ENCODE measurements at places on chromosomes 6 and 20.

DNA sequence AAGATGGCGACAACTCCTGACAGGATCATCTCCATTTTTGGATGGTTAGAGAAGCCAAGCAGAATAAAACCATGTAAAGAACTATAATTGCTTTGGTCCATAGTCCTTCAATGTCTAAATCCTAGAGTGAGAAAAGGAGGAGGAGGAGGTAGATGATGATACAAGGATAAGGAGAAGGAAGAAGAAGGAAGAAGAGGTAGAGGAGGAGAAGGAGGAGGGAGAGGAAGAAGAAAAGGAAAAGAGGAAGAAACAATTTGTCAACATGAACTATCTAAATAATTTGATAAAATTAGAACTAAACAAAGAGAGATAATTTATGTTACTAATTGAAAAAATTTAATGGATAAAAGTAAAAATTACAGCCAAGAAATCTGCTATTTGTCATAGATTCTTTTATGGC, at the start of gene OR2W1:
Gene OR2W1, minus strand, starts transcription at position 101 of the 400 bp plus-strand sequence. Its CDS starts 0 bp downstream, at position 101.
- DNase-seq = no peak

GRCh38 chr6:127277878-127278843, 11.5 kb downstream of the RNF146 start:
- DNase-seq = no peak

DNA sequence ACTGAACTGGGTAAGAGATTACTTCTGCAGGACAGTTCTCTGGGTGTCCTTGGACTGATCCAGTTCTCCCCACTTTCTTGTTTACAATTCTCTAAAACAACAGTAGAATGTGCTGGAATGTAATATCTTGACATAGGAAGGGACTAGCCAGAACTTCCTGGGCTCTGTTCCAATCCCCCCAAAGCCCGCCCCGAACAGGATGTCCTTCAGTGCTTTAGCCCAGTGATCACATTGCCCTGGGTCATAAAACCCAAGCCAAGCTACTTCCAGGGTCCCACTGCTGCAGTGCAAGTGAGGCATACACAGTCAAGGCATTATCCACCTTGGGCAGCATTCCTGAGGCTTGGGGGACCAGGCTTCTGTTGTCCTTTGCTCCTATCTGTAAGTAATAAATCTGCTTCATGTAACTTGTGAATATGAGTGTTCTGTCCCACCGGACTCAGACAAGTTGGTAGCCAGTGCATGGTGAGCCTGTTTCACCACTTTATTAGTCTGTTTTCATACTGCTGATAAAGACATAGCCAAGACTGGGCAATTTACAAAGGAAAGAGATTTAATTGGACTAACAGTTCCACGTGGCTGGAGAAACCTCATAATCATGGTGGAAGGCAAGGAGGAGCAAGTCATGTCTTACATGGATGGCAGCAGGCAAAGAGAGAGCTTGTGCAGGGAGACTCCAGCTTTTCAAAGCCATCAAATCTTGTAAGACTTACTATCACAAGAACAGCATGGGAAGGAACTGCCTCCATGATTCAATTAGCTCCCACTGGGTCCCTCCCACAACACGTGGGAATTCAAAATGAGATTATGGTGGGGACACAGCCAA, 23.5 kb downstream of the FITM2 start:
- no peak for DNase-seq

DNA sequence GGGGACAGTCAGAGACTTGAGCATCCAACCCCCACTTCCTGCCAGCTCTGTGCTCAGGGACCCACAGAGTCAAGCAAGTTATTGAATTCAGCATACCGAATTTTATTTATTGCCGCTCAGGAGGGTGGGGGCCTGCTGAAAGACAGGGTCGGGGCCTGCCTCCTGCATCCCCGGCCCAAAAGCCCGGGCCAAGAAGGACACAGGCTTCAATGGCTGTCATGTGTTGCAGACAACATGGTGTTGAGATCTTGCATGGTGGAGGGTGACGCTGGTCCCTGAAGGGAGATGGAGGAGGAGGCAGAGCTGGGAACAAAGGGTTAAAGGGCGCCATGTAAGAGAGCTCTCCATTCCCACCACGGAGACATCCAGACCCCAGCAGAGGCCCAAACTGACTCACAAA, 698 bp downstream of the SFTA2 start:
- DNase-seq = no peak

GRCh38 chr20:24763386-24764026, 185.6 kb upstream of the CST7 start:
- DNase-seq = no peak

DNA sequence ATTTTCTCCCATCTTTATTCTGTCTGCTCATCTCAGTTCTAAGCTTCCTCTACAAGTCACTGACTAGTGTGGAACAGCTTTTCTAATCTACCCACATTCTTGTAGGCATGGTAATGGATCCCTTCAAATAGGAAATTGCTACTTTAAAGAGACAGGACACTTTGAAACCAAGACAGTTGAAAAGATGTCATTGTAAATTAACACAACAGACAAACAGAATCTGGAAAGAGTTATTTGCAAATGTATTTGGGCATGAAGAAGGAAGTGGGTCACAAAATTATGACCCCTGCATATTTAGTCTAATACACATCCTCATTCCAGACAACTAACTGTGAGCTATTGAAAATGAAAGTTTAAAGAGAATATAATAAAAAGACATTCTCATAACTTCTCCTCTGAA, 298.2 kb upstream of the MARCKS start:
- no peak for DNase-seq

GRCh38 chr6:138307816-138308730, 69.6 kb upstream of the SMIM28 start:
- DNase-seq = no peak

DNA sequence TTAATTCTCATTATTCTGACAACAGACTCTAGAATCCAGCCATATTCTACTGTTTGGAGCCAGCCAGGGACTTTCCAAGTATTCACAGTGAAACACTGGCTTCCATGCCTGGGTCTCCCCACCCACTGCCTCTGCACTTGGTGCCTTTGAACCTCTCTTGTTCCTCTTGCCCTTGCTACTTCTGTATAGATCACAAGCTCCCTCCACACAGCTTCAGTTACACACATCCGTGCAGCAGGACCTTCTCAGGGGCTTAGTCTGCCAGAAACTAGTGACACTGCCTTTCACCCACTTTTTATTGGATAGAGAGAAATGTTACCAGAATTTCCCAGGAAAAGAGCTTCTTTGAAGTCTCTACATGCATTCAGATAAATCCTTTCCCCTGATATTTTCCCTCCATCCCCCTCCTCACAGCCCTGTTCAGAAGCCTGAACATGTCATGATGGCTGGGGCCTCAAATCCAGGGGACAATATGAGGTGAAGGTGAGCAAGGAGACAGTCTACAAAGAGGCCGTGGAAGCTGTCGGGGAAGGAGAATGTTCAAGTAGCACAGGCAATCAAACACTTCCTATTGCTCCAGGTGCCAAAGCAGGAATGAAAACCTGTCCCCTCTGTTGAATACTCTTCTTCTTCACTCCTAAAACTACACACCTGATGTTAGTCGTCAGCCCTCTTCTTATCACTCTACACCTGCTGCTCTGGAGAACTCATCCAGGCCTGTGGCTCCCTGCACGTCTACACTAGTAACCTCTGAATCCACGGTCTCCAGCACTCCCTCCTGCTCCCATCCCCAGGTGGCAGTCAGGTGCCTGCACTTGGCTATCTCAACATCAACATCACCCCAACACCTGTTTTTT, 20.2 kb upstream of the HLA-DOA start:
- DNase-seq = peak; percentile 64

DNA sequence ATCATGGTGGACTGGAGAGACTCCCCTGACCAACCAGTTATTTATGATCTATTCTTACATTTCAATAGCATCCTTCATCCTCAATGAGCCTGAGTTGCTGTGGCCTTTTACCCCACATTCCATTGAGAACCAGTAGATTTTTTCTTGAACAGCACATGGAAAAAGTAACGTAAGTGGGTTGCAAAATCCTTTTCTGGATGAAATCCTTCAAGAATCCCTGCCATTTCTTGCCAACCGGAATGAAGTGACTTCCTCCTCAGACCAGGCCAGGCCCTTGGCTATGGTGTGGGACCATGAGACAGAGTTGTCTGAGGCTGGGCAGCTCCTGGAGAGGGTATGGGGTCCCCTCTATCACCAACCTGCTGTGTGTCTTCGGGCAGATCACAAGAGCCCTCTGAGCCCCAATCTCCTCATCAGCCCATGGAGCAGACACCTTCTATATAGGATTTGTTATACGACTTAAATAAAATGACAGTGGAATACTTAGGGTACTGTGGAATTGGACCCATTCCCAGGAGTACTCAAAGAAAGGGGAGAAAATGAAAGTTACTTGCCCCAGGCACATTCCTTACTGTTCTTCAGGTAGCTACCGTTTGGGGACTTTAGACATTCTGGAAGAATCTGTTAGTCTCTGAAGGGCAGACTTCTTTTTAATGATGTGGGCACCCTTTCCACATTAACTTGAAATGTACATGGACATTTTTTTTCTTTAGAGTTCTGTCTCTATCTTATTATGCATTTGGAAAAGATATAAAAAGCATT, 10.9 kb downstream of the EYA2 start:
- no peak for DNase-seq

- DNase-seq = no peak
Measured at GRCh38 chr6:151024597-151024996, 159.1 kb downstream of the MTHFD1L start.

- DNase-seq = no peak
Measured at GRCh38 chr6:7204726-7205125, 97.0 kb downstream of the RREB1 start.

DNA sequence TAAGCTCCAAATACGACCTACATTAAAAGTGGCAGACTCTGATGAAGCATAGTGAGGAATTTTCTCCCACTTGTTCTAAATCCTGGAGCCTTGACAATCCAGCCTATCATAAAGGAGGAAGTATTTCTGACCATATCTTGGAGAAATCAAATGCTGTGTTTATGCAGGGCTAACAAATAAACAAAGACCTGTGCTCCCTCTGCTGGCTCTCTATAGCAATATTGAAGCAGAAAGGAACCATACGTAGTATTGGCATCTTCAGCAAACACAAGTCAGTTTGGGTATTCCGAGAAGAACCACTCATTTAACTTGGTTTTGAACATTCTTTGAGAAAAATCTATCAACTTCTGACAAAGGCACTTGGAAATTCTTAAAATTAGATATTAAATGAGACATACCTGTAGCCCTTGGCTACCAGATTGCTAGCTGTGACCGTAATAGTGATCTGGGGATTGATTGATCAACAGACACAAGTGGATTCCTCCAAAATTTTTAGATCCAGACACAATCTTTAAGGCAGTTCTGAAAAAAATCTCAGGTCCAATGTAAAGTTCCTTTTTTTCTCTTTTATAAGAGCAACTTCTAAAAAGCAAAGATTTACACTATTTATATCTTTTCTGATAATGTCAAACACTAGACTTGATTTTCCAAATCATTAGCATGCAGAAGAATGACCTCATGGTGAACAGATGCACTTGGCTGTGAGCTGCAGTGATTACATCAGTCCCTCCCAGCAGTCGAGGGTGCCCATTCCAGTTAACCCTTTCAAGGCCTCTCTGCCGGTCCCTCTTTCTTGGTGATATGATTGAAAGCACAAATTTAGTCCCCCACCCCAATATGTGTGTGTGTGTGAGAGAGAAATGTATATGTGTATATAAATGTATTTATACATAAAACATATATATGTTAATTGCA, 40.2 kb downstream of the INSM1 start:
- DNase-seq = peak; percentile 19

DNA sequence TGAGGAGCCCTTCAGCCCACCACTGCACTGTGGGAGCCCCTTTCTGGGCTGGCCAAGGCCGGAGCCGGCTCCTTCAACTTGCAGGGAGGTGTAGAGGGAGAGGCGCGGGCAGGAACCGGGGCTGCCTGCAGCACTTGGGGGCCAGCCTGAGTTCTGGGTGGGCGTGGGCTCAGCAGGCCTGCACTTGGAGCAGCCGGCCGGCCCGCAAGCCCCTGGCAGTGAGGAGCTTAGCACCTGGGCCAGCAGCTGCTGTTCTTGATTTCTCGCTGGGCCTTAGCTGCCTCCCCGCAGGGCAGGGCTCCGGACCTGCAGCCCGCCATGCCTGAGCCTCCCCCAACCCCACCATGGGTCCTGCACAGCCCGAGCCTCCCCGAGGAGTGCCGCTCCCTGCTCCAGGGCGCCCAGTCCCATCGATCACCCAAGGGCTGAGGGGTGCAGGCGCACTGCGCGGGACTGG, 101.7 kb upstream of the ADGRB3 start:
- no peak for DNase-seq

DNA sequence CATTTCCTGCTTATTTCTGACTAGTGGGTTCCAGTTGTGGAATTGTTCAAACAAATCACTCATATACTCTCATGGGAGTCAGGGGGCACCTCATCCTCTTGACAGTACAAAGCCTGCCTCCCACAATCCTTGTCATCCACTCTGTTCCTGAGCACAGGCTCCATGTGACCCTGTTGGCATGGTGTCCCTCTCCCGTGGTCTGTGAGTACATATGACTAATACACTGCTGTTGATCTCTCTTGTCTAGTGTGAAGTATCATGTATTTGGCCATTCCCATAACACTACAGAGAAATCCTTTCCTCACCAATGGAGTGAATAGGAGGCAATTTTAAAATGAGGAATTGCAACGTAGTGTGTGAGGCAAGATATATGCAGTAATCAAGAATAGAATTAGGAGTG, 185.3 kb downstream of the OGFRL1 start:
- no peak for DNase-seq

DNA sequence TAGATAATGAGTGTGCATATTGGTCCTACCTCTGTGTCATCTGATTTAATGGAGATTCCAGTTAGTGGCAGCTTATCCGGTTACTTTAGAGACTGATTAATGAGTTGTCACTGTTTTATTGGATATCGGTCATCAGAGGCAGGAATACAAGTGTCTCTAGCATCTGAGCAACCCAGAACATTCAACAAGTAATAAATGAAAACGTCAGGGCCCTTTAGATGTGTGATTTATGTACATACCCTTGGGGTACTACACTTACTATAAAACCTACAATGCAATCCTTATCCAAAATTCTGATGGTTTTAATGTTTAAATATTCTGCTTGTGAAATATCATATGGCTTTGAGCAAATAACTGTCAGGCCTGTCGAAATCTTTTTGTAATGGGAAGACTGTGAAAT, 1117.9 kb upstream of the FLRT3 start:
- no peak for DNase-seq

DNA sequence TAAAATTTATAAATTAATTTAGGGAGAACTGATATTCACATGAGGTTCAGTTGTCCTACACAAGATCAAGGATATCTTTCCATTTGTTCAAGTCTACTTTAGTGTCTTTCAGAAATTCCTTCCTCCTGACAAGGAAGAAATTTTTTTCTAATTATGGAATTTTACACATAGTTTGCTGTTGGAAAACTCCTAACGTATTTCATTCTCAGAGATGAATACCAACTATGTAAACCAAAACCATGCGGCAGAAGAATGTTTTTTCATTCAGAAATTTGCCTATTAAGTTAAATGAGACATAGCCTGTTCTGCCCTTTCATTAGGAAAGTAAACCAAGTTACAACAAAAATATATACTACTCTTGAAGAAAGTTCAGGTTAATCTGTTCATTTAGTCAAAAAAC, 111.2 kb upstream of the PRDM1 start:
- DNase-seq = no peak

- no peak for DNase-seq
Measured at GRCh38 chr6:142118925-142119324, 13.8 kb upstream of the GJE1 start.

DNA sequence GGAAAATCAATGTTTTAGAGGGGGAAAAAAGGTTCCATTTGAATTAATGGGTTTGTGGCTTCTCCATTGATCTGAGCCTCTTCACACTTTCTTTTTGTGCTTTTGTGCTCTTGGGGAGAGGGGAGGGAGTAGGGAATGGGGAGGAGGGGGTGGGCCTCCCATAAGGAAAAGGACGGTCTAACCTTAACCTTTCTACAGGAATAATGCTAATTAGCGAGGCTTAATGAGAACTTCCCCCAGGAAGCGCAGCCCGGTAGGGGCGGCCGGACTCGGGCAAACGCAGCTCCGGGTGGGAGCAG, 103.0 kb downstream of the NOL4L start:
- DNase-seq = no peak

Measured in hematopoietic multipotent progenitor cell treated with erythropoietin and hydrocortisone succinate and interleukin-3 and kit ligand, for 6 days (in vitro differentiated cells).